WERI-Rb-1 (cell line): ENCODE measurements at places on chromosomes 3 and 15.
A peak's percentile ranks its signal among the peaks of the same experiment; 100 is the strongest.

DNA sequence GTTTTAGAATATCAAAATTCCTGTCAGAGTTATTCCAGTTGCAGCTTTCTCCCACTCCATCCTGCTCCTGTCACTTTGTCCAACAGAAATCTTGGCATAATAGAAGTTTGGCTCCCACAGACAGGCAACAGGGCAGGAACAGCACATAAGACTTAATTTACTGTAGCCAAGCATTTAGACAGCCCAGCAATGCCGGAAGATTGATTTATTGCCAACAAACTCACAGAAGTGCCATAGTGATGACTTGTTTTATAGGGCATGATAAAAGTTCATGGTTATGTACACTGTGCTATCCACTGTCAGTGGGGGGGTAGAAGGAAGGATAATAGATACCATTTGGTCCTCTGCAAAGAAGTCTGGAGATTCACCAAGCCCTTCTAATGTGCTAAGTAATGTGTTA is 98.3 kb upstream of the CBLB start:
- DNase-seq = no peak

GRCh38 chr3:10625323-10625722 is 119.9 kb upstream of the ATP2B2 start:
- DNase-seq = no peak

DNA sequence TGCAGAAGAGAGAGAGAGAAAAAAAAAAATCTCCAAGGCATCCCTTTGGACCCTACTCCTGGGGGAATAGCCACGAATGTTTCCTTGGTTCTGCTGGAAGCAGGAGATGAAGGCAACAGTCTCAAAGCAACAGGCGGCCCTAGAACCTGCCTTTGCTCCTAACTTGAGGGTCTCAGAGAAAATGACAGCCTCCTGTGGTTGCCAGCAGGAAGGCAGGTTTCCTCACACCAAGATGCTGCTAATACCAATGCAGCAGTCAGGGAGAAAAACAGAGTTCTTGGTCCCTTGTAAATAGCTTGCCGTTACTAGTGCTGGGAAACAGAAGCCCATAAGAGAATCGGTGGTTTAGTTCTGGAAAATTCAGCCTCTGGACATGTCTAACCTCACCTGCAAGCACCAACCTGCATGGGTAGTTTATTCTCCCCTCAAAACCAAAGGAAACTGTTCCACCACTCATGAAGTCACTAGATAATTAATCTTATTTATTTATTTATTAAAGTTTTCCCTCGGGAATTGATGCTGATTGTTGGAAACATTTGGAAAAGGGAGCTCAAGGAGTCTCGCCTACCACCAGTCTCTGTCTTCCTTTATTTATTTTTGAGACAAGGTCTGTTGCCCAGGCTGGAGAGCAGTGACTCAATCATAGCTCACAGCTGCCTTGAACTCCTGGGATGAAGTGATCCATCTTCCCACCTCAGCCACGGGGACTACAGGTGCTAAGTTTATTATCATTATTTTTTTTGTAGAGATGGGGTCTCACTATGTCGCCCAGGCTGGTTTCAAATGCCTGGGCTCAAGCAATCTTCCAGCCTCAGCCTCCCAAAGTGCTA is 883 bp upstream of the FRMD4B start:
- DNase-seq = no peak

- DNase-seq = no peak
Measured at GRCh38 chr3:87218560-87218959, 8.5 kb upstream of the CHMP2B start.

DNA sequence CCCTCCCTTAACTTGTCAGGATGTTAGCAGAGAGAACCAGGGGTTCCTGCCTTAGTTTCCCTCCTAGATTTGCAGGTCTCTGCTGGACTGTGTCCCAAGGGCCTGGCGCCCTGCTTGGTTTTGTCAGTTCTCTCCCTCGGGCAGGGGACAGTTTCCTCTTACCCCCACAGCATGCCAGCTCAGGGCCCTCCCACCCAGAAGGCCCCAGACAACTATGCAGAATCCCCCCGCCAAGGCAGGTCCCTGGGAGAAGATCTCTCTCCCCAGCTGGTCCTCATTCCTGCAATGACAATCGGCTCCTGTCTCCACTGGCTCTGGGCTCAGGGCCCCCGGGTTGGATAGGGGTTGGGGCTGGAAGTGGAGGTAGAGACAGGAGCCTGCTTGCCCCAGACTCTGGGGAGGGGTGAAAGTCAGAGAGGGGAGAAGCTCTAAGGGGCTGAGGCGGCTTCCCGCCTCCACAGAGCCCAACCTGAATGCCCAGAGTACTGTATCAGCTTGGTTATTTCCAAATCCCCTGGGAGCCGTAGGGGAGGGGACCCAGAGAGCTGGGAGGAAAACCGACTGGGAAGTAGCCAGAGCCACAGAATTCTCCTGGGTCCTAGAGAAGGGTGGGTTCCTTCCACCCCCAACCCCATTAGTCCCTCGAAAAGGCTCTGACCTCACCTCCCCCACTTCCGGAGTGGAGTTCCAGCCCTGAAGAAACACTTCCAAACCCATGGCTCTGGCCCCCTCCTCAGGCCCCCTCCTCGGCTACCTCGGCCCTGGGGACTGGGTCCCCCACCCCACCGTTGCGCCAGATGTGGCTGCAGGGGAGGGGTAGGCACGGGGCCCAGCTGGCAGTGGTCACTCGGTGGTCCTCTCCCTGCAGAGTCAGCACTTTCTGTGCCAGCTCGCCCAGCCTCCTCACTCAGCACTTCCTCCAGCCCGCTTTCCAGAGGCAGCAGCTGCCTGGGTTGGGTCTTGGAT is 3.8 kb upstream of the LOXL1 start:
- peak; percentile 77 for DNase-seq

- peak; percentile 16 for DNase-seq
Measured at GRCh38 chr3:119642746-119643473, 17.5 kb downstream of the POPDC2 start.

DNA sequence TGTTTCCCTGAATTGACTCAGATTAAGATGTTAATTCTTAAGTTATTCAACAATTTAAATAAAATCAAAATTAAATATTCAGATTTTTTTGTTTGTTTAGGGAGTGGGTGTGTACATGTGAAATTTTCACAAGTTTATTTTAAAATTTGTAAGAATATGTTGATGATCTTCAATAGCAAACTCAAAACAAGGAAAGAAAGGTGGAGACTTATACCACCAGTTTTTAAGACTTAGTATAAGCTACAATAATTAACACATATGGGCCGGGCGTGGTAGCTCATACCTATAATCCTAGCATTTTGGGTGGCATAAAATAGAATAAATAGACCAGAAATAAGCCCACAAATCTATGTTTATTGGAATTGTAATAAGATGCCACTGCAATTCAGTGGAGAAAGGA is 1084.5 kb downstream of the ROBO1 start:
- no peak for DNase-seq

DNA sequence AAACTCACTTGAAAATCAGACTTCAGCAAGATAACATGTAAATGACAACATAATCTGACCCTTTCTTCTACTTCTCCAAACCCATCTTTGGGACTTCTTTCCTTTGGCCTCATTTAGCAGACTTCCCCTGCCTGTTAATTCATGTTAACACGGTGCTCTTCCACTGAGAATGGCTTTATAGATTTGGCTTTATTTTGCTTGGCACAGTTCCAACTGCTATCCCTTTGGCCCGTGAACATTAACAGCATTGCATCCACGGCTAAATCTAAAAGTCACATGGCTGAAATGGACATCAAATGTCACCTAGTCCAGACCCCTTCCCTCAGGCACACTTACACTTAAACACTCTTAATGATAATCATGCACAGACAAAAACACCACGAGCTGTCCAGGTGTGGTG is 3.8 kb downstream of the ZMAT3 start:
- no peak for DNase-seq

DNA sequence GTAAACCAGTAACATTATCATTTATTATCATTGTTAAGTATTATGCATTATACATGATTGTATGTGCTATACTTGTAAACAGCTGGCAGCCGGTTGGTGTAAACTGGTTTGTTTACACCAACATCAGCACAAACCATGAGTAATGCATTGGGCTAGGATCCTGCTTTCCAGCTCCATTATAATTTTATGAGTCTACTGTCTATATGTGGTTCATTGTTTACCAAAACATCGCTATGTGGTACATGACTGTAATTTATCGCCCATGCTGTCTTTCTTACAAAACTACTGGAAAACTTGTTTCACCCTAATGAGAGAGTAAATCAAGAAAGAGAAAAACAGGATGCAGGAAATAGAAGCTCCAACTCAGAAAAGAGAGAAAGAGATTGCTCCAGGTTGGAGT is 224.8 kb upstream of the CBLB start:
- DNase-seq = no peak

DNA sequence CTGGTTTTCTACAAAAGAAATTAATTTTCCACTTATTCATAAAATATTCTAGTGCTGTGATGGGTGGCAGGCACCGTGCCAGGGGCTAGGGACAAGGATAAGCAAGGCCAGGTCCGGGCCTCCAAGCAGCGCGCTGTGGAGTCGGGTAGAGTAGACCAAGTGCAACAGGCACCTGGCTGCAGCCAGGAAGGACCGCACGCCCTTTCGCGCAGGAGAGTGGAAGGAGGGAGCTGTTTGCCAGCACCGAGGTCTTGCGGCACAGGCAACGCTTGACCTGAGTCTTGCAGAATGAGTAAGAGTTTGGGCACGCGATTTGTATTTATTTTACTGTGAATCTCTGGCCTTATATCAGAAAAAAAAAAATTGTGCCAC is at the start of gene CASR:
Gene CASR (plus strand): TSS at position 148 of the 372 bp plus-strand sequence. CDS start 70,522 bp downstream, outside the sequence.
- DNase-seq = peak; percentile 8

DNA sequence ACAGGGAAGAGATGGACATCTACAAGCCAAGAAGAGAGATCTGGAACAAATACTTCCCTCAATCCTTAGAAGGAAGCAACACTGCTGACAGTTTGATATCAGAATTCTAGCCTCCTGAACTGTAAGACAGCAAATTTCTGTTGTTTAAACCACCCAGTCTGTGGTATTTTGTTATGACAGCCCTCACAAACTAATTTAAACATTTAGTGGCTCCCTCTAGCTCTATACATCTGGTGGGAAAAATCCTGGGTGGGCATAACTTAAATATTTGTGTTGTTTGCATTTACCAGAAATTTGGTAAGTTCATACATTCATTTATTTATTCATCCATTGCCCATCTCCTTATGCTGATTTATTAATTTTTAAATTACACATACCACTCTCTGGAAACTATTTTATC is 62.5 kb upstream of the GSK3B start:
- DNase-seq = no peak

DNA sequence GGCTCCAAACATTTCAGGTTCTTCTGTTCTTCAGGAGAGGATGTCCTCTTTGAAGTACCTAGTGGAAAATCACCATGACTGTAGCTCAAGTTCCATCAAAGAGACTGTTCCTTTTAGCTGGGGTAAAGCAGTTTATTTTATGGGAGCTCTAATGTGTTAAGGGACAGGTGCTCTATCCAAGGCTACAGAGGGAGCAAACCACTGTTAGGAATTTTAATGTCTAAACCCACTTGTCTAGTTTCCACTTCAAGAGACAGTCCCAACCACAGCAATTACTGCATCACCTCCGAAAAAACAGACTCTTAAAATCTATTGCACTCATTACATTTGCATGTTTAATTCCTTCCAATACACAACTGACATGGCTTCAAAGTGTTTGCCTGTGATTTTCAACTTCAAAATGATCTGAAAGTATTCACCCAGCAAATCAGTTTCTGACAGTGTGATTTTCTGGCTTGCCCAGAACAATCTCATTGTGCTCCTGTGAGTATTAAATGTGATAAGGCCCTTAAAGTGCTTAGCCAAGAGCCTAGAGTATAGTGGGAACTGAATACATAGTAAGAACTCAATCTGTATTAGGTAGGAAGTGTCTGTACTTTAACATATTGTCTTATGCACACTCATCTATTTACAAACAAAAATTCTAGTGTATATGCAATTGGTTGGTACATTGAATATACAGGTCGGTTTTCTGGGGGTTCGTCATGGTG is 266.5 kb upstream of the CCDC54 start:
- DNase-seq = no peak

- DNase-seq = no peak
Measured at GRCh38 chr15:71332431-71333004, 217.2 kb downstream of the THSD4 start.

- DNase-seq = no peak
Measured at GRCh38 chr3:56796202-56796601, 5.5 kb downstream of the ARHGEF3 start.

GRCh38 chr3:147962408-147963164 is 553.4 kb downstream of the ZIC1 start:
- no peak for DNase-seq

DNA sequence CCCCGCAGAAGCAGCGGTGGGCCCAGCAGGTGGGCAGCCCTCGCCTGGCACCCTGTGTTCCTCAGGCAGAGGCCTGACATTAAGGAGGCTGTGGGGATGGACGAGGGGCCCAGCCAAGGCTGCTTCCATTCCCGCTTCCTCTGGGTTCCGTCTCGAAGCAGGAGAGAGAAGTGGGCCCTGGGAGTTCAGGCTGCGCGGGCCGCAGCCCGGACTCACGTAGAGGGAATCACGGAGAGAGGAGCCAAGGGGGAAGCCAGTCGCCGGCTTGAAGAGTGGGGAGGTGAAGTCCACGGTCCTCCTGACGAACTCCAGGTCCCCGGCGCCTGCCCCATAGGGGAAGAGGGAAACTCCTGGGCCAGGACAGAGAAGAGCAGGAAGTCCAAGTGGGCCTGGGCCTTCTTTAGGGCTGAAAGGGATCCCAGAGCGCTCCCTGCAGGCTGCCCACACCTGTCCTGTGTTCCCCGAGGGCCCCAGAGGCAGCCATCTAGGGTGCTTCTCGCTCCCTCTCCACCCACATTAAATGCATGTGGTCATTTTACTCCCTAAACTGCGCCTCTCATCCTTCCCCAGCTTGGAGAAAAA is 37.7 kb downstream of the MUC4 start:
- no peak for DNase-seq

DNA sequence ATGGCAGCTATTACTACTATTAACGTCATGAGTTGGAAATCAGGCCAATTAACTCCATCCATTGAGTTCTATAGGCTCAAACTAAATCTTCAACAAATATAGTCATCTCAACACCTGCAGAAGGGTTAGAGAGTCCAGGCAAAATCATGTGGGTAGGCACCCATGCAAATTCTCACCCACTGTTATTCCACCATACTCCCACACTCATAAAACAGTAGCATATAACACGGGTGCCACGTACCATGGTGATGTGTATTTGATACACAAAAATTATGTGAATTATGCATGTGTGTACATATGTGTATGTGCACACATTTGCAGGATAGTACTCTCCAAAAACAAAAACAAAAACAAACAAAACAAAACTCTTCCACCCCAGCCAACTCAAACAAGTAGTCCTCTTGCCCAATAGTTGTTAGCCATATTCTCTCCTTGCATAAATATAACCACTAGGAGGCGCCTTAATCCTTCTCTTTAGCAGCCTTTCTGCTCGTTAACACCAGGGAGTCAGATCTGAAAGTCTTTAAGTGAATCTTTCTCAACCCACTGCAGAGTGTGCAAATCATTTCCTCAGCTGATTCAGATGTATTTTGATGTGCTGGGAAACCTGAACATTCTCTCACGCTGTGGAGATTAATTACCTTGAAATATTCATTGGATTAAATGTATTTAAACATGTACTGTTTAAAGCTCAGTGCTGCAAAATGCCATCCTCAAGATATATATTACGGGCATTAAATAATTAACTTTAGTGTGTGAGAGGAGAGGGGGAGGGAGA is 38.0 kb upstream of the COPB2 start:
- DNase-seq = peak; percentile 22

- DNase-seq = no peak
Measured at GRCh38 chr3:26353097-26353496, 269.5 kb upstream of the LRRC3B start.
